ENCODE measurements at places on chromosomes 12 and 14. TPM values are rescaled to one million over a fixed set of nuclear protein-coding genes. Genes with fewer than 3 reads are reported as not detected.
A peak's percentile ranks its signal among the peaks of the same experiment; 100 is the strongest.

DNA sequence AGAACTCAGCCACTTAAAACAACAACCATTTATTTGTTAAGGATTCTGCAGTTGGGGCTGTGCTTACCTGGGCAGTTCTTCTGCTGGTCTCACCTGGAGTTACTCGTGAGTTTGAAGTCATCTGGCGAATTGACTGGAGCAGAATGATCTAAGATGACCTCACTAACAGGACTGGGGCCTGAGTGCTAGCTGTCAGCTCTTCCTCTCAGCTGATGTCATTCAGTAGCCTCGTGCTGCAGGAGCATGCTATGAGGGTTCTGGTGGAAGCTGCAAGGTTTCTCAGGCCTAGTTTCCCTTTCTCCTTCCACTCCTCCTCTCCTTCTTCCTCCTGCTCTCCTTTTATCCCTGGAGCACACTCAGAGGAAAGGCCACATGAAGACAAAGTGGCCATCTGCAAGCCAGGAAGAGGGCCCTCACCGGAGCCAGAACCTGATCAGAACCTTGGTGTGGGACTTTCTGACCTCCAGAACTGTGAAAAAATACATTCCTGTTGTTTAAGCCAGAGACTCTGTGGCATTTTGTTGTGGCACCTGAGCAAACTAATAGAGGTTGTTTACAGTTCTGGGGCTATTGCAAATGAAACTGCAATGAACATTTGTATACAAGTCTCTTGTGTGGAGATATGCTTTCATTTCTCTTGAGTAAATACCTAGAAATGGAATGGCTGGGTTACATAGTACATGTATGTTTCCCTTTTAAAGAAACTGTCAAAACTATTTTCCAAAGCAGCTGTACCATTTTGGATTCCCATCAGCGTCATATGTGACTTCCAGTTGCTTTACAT is 21.9 kb upstream of the MAP3K9 start:
- ATAC-seq: no peak

GRCh38 chr14:52033101-52033642 is 35.7 kb downstream of the NID2 start:
- ATAC-seq: no peak

GRCh38 chr14:91354979-91355685 is 62.5 kb downstream of the CCDC88C start:
- no peak for ATAC-seq

DNA sequence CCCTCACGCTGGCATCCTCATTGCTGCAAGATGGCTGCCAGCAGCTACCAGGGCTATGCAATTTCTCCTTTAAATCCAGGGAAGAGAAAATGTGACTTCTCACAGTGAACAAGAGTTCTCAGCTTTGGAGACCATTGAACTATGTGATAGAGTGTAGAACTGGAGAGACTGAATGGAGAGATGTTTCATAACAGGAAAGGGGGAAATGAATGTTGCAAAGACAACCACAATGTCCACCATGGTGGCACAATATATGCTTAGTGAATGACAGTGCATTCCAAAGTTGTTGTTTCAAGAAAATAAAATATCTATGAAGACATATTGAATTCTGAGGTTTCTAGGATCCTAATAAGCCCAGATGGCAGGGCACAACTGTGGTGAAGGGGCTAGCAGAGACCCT is 13.2 kb upstream of the COCH start:
- ATAC-seq: no peak

- peak; percentile 46 for ATAC-seq
Observed at GRCh38 chr12:89353823-89354611, 1.7 kb upstream of the DUSP6 start.

- ATAC-seq: no peak
Observed at GRCh38 chr14:100548939-100549338, 38.3 kb downstream of the BEGAIN start.

GRCh38 chr12:43180242-43180641 is 371.8 kb downstream of the ADAMTS20 start:
- no peak for ATAC-seq

DNA sequence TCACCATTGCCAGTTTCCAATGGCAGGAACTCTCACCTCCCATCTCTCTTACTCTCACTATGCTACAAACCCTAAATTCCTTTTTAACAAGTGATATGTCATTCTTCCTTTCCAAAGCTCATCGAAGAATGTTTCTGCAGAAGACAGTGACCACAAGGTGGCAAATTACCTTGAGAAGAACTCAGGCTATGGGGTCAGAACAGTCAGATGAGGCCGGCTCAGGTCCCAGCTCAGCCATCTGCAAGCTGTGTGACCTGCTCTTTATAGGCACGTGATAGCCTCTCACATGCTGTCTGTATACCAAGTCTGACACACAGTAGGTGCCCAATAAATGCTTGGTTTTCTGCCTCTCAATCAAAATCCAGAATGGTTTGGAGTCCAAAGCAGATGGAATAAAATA is 80.7 kb downstream of the FOXN3 start:
- no peak for ATAC-seq

GRCh38 chr14:38583471-38583870 is 327.6 kb upstream of the CLEC14A start:
- no peak for ATAC-seq

GRCh38 chr12:64616201-64616600 is 5.9 kb downstream of the RASSF3 start:
- ATAC-seq: no peak

- ATAC-seq: no peak
Observed at GRCh38 chr14:76056128-76056527, 70.6 kb downstream of the IFT43 start.

GRCh38 chr12:113724794-113725556 is 241.2 kb downstream of the RBM19 start:
- ATAC-seq: no peak

DNA sequence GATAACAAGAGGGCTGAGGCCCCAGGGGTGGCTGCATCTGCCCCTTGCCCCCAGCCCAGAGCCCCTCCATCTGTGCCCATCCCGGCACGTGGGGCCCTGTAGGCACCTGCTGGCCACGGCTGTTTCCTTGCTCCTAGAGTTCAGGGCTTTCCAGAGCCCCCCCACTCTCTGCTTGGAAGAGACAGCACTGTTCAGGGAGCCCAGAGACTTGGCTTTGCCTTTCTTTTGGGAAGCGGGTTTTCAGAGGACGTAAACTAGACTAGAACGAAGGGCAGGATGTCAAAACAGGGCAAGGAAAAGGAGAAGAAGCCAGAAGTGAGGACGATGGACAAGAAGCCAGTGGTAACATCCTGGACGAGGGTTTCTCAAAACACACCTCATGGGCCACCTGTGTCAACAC is 163.3 kb upstream of the LHX5 start:
- ATAC-seq: no peak

- ATAC-seq: no peak
Observed at GRCh38 chr12:10160617-10161385, 11.1 kb downstream of the OLR1 start.

DNA sequence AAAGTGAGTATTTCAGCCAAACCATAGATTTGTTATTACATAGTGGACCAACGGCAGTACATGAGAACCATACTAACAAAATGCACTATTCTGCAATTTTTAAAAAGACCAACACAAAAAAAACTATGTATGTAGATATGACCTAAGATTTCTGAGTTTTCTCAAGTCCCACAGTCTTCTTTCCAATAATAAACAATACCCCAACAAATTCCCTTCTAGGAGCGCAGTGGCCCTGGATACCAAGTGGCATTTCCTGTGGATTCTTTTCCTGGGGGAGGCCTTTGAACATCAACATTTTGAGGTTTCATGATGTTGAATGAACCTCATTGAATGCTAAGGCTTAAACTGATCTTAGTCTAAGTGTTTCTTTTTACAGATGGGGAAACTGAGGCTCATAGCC is 210.5 kb downstream of the BCAT1 start:
- no peak for ATAC-seq

DNA sequence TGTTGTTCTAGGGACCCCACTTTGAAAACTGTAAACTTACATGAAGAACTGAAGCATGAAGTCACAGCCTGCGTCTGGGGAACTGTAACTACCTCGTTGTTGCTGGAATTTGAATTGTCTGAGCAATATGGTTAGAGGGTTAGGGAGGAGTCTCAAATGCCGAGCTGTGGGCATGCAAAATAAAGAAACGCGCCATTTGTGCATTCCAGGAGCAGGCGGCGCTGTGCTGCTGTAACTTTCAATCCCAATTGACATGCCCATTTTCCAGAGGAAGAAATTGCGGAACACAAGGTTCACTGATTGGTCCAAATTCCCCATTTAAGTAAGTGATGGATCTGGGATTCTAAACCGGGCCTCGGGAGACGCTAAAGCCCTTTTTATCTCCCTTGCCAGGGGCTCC is 61.3 kb downstream of the ZNF664 start:
- no peak for ATAC-seq

- ATAC-seq: no peak
Observed at GRCh38 chr12:90653040-90653439, 301.9 kb downstream of the CCER1 start.

- no peak for ATAC-seq
Observed at GRCh38 chr12:69095765-69096477, 143.4 kb upstream of the CPSF6 start.

DNA sequence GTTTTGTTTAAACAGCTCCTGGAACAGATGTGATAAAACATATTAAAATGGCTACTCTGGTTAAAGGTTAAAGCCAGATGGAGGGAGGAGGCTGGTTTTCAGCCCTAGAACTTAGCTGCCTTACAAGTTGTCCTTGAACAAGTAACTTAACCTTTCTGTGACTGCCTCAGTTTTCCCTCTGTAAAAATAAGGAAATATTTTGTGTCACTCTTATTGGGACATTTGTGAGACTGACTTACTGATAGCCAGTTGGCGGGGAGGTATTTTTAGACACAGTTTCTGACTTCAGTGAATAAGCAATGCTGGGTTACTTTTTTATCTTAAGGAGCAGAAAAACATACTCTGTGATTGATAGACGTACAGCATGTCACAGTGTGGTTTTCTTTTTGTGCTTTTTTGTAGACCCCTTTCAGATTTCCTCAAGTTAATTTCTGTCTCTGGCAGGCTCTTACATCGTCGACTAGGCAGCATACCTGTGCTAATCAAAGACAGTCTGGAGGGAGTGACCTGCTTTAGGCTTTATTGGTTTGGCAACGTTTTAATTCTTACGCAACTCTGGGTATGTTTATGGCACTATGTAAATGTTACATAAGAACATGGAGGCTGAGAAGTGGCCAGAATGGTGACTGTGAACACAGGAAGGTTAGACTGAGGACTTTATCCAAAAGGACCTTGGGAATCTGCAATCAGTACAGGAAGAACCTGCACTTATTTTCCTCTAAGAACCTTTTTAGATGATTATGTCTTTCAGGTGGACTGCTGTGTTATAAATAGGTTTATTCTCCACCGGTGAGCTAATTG is 3.3 kb downstream of the ACVR1B start:
- ATAC-seq: no peak

DNA sequence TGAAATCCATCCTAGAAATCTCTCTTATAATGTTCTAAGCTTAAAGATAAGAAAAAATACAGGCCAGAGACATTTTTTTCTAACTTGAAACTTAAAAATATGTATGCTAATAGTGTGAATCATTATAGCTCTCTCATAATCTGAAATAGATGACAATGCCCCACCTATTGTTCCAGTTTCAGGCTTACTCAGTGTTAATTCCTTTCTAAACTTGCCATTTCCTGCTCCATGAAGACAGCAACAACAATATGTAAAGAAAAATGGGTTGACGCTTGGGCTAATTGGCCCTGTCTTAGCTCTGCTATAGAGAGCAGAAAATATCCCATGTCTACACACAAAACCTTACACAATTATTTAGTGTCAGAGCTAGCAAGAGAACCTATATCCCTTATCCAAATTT is 37.1 kb downstream of the LMO3 start:
- ATAC-seq: no peak

DNA sequence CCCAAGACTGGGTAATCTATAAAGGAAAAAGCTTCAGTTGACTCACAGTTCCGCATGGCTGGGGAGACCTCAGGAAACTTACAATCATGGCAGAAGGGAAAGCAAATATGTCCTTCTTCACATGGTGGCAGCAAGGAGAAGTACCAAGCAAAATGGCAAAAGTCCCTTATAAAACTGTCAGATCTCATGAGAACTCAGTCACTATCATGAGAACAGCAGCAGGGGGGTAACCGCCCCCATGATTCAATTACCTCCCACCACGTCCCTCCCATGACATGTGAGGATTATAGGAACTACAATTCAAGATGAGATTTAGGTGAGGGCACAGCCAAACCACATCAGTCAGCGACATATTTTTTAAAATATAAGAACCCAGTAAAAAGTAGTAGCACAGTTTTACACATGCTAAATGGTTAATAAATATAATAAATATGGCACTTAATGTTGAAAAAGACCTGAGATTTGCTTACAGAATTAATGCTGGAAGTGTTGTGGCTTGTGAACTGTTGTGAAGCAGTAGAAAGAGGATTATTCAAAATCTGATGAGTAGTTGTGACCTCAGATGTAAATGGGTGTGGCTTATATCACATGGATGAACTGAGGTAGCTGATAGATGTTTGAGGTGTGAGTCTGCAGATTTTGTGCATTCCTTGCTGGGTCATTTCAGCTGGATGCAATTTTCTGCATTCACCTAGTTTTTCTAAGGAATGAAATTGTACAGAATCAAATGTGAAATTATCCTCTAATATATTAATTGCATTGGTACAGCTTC is 46.9 kb upstream of the CHPT1 start:
- ATAC-seq: no peak

DNA sequence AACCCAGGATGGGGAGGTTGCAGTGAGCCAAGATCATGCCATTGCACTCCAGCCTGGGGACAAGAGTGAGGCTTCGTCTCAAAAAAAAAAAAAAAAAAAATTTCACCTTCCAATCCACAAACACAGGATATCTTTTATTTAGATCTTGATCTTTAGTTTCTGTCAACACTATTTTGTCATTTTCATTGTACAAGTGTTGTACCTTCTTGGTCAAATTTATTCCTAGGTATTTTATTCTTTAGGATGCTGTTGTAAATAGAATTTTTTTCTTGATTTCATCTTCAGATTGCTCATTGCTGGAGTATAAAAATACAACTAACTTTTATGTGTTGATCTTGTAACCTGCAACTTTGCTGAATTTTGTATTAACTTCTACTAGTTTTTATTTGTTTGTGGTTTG is 60.8 kb downstream of the ARHGAP5 start:
- ATAC-seq: no peak

- ATAC-seq: no peak
Observed at GRCh38 chr12:122749569-122750332, 2.9 kb upstream of the DENR start.

JPH4 gene
- 0.78 TPM for total RNA-seq

POTEM gene
- total RNA-seq: not detected

GNB3 gene
- 0.45 TPM for total RNA-seq

JAG2 gene
- 3.7 TPM for total RNA-seq

SAMD15 gene
- 1.5 TPM for total RNA-seq

SUDS3 gene
- 65.5 TPM for total RNA-seq

FAM222A gene
- total RNA-seq: 0.54 TPM

TRIM9 gene
- total RNA-seq: 0.84 TPM

TSPAN19 gene
- not detected for total RNA-seq

TMTC1 gene
- 190 TPM for total RNA-seq

SLC16A7 gene
- 71.4 TPM for total RNA-seq

CMA1 gene
- total RNA-seq: 9.8 TPM

TAS2R30 gene
- total RNA-seq: 1.3 TPM

GPR65 gene
- 1.5 TPM for total RNA-seq

FAM186B gene
- total RNA-seq: 0.31 TPM

GUCY2C gene
- not detected for total RNA-seq

SSPN gene
- total RNA-seq: 35.9 TPM

All from gastroesophageal sphincter (tissue), 4 donors.